ENCODE measurements at places on chromosomes 12 and 14.

DNA sequence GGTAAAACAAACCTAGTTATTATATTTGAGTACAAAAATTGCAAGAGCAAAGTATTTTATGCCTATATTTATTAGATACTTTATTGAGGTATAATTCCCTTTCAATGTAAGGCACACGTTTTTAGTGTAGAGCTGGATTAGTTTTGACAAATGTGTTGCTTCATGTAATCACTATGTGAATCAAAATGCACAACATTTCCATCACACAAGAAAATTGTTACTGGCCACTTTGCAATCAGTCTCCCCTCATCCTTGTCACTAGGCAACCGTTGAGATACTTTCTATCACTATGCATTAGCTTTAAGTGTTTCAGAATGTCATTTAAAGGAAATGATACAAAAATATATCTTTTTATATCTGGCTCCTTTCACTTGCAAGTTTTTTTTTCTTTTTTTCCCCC is 531.0 kb downstream of the CCER1 start:
- no peak for DNase-seq

GRCh38 chr14:39628087-39628486 is 195.9 kb upstream of the FBXO33 start:
- DNase-seq: no peak

DNA sequence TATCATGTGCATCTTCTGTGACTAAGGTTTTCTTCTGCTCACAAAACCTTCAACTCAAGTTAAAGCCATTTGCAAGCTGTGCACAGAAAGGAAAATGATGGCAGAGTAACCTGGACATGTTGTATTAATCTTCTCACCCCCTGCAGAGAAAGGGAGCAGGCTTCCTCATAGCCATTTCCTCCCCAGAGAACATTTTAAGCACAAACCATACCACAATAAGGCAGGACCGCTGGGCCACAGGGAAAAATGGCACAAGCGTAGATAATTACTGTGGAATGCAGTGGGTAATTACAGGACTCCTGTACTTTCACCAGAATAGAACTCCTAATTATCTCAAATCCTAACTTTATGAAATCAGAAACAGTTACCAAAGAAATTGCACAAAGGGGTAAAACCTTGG is 215.7 kb downstream of the KIF21A start:
- no peak for DNase-seq

- DNase-seq: no peak
Observed at GRCh38 chr14:56648508-56649301, 69.1 kb downstream of the TMEM260 start.

DNA sequence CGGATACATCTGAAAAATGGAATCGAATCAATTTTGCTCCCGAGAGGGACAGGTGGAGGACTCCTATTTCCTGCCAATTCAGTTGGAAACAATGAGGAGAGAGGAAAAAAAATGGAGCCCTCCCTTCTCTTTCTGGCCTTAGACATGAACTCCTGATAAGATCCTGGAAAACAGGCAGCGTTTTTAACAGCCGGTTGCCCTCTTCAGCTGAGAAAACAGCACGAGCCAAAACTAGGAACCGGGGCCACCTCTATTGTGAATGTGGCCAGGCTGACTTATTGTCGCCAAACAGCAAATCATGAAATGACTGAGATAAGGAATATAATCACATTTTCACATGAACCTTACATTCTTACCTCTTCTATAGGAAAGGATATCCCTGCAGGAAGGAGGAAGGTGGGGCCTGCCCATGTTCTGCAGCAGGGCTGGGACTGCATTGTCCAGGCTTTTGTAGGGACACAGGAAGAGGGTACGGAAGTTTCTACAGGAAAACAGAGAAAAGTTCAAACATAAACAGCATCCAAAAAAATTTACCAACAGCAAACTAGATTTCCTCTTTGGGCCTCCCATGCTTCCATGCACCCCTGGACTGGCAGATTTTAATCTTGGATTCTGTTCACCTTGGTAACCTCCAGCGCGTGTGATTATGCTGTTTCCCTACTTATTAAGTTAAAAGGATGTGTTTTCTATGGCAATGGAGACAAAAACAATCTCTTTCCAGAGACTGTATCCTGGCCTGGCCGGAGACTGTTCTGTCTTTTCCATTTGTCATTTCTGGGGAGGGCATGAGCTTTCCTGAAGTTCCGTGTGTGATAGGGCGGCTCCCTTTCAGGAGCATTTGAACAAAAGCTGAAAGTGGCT is 29.0 kb upstream of the ELK3 start:
- no peak for DNase-seq

GRCh38 chr12:116373572-116374206 is 96.2 kb upstream of the MED13L start:
- no peak for DNase-seq

DNA sequence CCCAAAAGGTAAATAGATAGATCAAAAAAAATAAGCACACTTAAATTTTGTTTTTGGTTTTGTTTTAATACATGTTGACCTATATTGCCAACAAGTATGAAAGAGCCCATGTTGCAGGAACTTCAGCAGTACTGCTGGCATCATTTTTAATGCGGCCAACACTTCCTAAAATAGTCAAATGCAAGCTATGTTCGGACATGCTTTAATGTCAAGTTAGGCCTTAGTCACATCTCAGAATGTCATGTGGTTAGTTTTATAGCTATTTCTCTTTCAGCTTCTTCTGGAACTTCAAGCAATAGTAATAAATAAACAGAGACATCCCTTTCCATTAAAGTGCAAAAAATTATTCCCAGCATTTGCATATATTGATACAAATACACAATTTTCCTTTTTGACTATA is 153.4 kb downstream of the PIK3C2G start:
- no peak for DNase-seq

GRCh38 chr14:41606282-41606531 is 469 bp upstream of the LRFN5 start:
- DNase-seq: no peak

GRCh38 chr12:51428256-51428655 is 3.6 kb downstream of the SLC4A8 start:
- no peak for DNase-seq

DNA sequence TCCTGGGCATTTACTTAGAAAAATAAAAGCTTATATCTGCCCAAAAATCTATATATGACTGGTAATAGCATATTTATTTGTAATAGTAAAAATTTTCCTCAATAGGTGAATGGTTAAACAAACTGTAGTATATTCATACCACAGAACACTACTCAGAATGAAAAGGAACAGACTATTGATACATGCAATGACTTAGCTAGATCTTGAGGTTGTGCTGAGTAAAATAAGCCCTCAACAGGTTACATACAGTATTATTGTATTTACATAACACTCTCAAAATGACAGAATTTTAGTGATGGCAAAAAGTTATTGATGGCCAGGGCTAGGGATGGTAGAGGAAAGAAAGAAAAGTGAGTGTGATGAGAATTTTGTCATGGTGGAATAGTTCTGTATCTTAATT is 178.4 kb downstream of the BMP4 start:
- no peak for DNase-seq

DNA sequence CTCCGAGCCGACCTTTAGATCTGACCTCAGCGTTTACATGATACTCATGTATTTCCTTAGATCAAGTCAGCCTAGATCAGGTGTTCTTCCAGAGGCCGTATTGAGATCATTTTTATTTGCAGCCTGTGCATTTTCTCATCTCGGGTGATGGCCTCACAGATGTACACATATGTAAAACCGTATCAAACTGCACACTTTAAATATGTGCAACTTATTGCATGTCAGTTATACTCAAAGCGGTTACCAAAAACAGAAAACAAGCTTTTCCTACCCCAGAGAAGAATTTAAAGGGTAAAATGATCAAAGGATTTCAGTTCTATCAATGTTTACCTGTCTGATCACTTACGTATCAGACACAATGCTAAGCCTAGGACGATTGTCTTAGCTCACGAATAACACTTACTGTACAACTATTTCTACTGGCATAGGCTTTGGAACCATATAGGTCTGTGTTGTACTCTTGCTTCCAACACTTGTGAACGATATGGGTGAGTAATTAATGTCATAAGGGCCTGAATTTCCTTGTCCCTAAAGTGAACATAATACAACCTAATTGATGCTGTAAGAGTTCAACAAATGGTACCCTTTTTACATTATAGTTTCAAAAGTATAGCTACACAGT is 628 bp upstream of the LLPH start:
- no peak for DNase-seq

DNA sequence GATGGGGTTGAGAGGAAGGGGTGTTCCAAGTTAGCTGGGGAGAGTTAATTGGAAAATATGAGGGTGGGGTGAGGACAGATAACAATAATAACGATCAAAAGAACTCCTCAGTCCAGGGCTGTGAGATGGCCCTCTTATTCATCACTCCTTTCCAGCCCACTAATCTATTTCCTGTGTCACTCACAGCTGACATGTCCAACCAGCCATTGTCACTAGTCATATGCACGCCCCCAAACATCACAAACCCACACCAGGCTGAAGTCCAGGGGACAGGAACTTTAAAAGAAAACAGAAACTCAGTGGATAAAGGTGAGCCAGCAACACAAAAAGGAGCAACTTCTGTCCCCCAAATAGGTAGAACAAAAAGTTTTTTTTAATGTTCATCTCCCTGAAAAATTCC is 911 bp downstream of the CALCOCO1 start:
- no peak for DNase-seq

GRCh38 chr14:54040846-54041245 is 84.2 kb upstream of the BMP4 start:
- DNase-seq: no peak

- DNase-seq: no peak
Observed at GRCh38 chr12:4441355-4442335, 4.0 kb downstream of the FGF6 start.

DNA sequence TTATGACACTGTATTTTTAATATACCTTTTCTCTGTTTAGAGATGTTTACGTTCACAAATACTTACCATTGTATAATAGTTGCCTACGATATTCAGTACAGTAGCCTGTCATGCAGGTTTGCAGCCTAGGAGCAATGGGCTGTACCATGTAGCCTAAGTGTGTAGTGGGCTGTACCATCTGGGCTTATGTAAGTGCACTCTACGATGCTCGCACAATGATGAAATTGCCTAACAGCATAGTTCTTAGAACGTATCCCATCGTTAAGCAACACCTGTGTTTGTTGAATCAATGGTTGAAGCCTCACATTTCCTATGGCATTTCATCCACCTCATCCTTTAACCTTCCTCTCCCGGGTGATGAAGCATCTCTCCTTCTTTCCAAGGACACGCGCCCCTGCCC is 12.5 kb upstream of the EML1 start:
- DNase-seq: no peak

DNA sequence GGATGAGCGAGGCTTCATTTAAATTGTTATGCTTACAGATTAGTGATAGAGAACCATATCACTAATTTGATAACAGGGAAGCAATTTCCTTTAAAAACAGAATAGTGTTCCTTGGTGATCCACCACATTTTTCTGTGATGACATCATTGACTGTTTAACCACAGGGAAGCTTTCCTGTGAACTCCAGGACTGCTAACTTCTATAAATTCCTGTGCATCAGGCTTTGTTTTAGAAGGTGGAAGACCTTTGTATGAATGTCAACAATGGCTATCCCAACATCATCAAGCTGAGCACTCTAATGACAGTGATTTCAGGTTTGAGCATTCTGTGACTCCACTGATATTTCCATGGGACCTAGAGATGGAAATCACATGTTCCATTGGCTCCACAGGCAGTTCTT is 177.1 kb downstream of the RMST start:
- DNase-seq: no peak

- DNase-seq: no peak
Observed at GRCh38 chr12:32501835-32502333, 102.5 kb downstream of the FGD4 start.

GRCh38 chr12:18008642-18009041 is 81.4 kb downstream of the RERGL start:
- DNase-seq: no peak

GRCh38 chr14:94805680-94806288 is 35.9 kb upstream of the GSC start:
- DNase-seq: no peak

GRCh38 chr12:27493260-27493940 is 30.6 kb upstream of the PPFIBP1 start:
- no peak for DNase-seq

- no peak for DNase-seq
Observed at GRCh38 chr14:96176275-96176674, 28.4 kb upstream of the BDKRB2 start.

- no peak for DNase-seq
Observed at GRCh38 chr12:34597548-34598351, 575.5 kb downstream of the ALG10 start.

- no peak for DNase-seq
Observed at GRCh38 chr12:67154901-67155300, 114.3 kb upstream of the CAND1 start.

DNA sequence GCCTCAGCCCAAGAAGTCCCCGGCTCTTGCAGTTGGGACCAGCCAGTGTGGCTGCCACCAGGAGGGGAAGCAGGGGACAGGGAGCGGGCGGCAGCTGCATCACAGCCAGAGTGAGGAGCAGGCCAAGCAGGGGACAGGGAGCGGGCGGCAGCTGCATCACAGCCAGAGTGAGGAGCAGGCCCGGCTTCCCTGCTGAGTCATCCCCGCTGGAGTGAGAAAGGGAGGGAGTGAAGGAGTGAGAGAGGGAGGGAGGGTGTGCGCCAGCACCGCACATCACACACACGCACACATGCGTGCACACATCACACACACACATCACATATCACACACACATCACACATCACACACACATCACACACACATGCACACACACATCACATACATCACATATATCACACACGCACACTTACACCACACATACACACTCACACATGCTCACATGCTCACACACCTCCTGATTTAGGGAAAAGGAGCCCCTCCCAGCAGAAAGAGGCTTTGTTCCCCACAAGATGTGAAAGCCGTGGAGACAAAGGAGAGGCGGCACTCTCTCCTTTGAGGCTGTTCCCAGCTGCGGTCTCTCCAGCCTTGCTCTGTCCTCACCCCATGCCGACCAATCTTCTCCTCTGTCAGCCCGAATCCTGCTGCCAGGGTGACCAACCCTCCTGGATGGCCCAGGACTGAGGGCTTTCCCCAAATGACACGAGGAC is 16.7 kb upstream of the ZDHHC22 start:
- no peak for DNase-seq

- no peak for DNase-seq
Observed at GRCh38 chr12:64735442-64735841, 23.8 kb downstream of the GNS start.
